AG09319 (cell line): ENCODE measurements at places on chromosomes 16 and 17.

- DNase-seq, result no peak
Measured at GRCh38 chr17:62854098-62854680, 46.1 kb upstream of the MARCHF10 start.

GRCh38 chr16:81694494-81695280 lies 84.4 kb upstream of the PLCG2 start:
- no peak for DNase-seq

DNA sequence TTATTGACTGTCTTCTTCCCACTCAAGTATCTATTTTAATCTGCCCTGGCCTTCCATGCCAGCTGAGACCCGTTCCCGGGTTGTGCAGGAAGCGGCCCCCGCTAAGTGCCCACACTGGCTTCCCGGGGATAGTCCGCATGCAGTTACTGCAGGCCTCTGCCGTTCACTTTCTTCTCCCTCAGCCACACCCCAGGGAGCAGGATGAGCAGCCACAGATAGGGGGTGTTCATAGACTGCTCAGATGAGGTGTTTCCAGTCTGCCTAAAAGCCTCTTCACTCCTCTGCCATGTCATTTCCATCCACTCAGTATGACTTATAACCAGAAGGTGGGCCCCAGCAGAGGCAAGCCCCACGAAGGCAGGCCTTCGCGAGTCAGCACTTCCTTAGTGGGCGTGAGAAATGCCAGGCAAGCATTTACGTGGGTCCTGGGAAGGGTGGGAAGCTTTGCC lies 7.7 kb downstream of the MED9 start:
- DNase-seq, result no peak

DNA sequence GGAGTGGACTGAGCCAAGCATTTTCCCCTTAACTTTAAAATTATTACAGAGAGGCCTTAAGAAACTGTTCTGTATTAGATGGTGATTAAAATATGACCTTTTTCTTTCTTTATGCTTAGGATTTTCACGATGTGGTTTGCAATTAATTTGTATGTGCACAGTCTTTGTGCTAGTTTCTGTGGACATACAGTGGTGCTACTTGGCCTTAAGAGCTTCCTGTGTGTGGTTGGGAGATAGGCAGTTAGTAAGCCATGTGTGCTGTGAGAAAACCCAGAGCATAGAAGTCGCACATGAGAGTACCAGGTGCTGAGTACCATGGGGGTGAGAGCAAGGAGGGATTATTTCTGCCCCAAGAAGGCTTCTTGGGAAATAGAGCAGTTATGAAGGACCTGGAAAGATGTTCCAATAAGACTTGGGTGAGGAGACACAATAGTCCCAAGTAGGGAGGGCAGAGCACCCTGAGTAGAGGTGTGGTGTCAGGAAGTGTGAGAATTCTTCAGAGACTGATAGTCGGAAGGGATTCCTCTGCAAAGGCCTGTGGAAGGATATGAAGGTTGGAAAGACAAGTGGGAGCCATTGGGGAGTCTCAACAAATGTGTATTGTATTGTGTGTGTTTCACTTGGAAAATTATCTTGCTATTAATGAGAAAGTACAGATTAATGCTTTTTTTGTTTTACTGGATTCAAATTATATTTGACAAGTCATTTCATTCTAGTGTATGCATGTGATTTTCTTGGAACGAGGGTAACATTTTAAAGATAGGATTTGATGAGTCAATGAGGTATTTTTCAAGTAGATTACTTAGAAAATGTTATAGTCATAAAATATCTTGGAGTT lies 239.9 kb downstream of the PRKCA start:
- DNase-seq, result no peak

DNA sequence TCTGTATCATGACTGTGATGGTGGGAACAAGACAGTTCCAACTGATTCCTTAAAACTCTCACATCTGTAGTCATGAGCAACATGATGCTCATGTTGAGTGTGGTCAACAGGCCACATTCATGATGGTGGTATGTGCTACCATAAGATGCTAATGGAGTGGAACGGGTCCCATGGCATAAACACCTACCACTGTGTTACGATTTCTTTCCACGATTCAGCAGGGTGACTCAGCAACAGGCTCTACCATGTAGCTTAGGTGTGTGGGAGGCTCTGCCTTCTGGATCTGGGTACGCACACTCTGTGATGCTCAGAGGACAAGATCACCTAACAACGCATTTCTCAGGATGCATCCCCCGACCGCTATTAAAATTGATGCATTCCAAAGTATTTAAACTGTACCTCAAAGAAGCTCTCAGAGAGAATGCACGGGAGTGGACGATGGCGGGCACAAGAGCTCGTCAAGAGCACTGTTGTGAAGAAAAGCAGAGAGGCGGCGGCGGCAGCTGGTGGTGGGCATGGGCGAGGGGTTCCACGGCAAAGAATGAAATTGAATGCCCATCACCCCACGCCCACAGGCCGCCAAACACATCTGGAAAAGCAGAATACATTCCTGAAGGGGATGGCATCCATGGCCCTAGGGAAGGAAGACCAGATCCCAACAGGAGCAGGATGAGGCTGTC lies 133.3 kb downstream of the ZNF778 start:
- no peak for DNase-seq

DNA sequence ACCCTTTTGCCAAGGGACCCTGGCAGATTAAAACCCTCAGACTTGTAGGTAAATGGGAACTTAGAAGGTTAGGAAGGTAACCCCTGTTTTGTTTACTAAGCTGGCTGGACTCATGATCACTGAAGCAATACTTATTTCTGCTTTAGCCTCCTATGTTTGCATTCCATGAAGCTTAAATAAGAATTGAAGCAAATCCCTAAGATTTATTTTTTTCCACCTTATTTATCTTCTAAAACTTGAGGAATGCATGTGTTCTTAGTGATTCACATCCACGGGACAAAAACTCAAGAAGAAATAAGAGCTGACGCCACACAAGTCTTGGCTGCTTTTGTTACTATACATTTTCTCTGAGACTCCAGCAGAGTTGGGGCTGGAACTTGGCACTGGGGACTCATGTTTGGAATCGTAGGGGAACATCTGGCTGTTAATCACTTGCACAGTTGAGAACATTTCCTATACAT lies 35.5 kb downstream of the CLUAP1 start:
- DNase-seq, result peak; percentile 7

- no peak for DNase-seq
Measured at GRCh38 chr17:9368631-9369030, 207.0 kb downstream of the STX8 start.

- DNase-seq, result no peak
Measured at GRCh38 chr17:78027121-78027520, 68.6 kb downstream of the TNRC6C start.

- DNase-seq, result no peak
Measured at GRCh38 chr16:79298476-79298875, 302.1 kb downstream of the MAF start.

DNA sequence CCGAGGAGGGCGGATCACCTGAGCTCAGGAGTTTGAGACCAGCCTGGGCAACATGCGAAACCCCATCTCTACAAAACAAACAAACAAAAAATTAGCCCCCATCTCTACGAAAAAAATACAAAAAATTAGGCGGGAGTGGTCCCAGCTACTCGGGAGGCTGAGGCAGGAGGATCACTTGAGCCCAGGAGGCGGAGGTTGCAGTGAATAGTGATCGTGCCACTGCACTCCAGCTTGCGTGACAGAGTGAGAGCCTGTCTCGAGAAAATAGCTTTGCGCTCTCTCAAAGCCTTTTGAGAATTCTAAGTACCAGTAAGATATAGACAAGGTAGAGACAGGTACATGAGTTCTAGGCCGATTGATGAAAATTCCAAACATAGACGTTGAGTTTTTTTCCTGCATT lies 2.0 kb downstream of the SOCS7 start:
- no peak for DNase-seq

DNA sequence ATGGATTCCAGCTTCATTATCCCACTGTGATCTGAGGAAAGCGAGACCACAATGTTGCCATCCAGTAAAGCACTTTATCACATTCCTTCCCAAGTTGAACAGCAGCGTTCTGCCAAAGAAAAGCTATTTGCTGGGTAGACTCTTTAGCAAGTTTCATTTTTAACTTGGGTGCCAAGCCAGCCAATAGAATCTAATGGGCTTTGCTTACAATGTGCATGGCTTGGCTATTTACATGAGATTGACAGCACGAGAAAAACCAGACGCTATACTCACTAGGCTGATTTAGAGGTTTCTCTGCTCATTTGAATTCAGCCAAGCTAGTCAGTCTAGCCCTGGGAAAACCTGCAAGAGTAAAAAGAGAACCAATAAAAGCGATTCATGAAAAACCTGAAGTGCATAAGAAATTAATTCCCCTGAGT lies 108.9 kb downstream of the CDH13 start:
- no peak for DNase-seq

- no peak for DNase-seq
Measured at GRCh38 chr17:4040784-4041183, 76.5 kb upstream of the ATP2A3 start.

DNA sequence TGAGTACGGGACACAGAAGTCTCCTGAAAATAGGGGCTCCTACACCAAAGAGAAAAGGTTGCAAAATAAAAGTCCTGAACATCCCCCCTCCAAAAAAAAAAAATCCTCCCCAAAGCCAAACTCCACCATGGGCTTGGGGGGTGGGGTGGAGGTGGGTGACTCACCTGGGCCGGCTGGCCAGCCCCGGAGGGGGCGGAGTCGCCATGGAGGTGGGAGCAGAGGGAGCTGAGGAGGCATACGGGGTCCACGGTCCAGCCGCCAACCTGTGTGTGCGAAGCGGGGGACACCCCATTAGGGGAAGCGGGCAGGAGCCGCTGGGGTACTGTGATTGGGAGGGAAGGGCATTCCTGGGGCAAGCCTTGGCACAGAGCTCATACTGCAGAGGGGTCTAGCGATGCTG lies 31.0 kb downstream of the SRCIN1 start:
- no peak for DNase-seq

DNA sequence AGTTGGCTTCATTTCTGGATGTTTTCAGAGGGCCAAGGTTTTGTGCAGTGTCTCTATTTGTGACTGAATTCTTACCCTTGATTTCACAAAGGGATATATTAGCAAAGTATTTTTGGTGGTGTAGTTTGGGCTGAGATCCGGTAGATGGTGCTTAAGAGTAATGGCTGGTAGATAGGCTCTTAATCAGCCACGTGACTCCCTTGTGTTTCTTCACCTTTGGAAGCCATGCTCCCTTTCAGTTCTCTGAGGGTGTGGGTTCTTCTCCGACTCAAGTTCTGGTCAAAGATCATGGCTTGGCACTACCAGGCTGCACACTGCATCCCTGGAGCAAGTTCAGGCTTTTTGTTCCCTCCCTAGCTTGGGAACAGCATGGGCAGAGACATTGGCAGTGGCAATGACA lies 887.3 kb downstream of the CDH8 start:
- no peak for DNase-seq

- no peak for DNase-seq
Measured at GRCh38 chr17:49987681-49988441, 7.2 kb downstream of the DLX3 start.

DNA sequence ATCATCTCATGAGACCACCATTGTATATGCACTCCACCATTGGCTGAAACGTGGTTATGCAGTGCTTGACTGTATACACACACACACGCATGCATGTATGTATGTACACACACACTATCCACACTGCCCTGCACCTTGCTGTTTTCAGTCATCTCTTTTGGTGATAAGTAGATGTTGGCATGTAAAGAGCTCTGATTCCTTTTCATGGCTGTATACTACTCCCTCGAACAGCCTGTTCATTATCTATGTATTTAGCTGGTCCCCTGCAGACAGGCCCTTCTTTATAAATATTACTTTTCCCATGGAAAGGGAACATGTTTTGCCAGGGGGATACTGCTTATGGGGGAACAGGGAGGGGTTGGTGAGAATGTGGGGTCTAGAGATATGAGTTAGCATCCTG lies 349.4 kb downstream of the FOXL1 start:
- no peak for DNase-seq

DNA sequence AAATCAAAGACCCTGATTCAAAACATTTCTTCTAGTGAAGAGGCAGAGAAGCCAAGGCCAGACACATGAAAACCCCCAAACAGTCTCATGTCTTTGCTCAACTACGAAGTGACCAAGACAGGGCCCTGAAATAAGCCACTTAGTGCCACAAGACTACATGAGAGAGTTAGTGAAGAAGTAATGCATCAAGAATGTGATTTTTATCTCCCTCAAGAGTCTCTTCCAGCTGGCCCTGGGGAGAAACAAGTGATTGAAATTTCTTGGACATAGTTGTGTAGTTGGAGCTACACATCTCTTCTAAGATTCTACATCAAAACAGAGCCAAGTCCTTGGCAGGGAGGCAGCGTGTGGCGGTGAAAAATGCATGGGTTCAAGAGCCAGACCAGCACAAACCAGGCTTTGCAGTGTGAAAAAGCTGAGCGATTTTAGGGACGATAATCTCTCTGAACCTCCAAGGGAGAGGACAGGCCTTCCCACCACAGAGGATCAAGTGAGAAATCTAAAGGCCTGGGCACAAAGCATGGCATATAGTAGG lies 30.6 kb downstream of the LYRM1 start:
- no peak for DNase-seq

GRCh38 chr16:55171241-55171640 lies 152.8 kb upstream of the IRX6 start:
- no peak for DNase-seq

DNA sequence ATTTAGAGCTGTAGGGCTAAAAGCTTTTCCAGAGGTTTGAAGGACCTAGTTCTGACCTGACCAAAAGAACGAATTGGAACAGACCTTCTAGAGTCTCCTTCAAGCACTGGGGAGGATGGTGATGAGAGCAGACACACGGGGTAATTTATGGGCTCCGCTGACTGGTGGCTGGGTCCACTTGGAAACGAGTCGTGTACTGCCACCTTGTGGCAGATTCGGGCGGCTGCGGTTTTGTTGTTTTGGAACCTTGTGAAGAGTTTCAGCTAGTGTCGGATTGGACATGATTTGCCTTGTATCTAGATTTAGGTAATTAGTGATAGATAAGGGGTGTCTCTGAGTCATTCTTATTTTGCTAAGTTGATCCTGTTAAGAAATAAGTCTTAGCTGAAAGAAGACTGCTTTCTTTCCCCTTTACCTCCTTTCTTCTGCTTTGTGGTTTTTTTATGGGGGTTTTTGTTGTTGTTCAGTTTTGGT lies 98.9 kb downstream of the AATF start:
- peak; percentile 52 for DNase-seq

GRCh38 chr16:86618431-86619238 lies 40.3 kb downstream of the FOXL1 start:
- DNase-seq, result no peak

DNA sequence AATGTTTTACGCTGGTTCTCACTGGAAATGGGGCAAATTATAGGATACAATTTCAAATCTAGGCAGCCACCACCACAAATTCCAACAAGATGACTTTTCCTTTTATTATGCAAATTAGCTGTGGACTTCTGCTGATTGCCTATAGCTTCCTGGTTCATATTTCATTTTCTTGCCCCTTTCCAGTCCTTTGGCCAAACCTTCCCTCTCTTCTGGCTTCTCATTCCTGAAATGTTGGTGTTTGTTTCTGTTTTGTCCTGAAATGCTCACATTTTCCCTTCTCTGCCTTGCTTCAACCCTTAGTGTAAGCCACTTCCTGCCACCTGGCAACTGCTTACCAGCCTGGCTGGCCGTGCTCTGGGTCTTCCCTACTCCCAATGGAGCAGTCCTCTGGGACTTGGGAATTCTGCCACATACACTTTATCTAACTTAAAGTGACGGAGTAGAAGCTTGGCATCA lies 14.0 kb downstream of the PRSS54 start:
- DNase-seq, result peak; percentile 51
